ENCODE measurements at places on chromosomes 16 and 17.

DNA sequence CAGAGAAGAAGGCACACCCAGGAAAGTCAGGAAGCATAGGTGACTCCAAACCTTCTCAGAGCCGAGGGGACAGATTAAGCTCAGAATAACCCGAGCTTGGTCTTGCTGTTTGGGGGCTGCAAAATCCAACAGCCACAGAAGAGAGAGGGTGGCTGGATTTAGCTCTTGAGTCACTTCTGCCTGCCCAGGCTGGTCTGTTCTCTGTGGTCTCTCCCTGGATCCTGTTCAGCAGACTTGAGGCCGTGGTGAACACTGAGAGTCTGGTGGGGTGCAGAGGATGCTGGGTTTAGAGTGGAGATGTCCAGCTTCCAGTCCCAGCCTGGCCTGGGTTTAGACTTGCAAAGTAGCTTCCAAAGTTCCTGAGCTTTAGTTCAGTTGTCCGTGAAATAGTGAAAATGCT, 8.8 kb downstream of the SLC26A11 start:
- DNase-seq = no peak

DNA sequence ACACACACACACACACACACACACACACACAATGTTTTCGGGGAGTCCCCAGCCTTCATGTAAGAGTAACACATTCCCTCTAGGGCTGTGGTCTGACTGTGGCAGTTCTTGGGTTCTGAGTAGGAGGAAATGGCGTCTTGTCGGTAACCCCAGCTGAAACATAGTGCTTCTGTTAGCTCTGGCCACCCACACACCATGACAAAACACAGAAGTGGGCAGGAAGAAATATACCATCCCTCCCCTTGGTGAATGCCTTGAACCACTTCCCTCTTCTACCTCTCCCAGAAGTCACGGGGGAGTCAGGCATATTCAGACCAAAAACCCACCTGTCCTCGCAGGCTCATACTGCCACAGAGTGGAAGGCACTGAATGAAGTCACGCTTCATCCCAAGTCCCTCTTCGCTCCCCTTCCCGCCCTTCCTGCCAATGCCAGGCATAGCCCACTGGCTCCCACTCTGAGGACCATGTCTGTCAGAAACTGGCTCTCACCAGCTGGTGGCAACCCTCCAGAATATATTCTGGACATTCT, 11.5 kb downstream of the SLC35B1 start:
- DNase-seq = no peak

DNA sequence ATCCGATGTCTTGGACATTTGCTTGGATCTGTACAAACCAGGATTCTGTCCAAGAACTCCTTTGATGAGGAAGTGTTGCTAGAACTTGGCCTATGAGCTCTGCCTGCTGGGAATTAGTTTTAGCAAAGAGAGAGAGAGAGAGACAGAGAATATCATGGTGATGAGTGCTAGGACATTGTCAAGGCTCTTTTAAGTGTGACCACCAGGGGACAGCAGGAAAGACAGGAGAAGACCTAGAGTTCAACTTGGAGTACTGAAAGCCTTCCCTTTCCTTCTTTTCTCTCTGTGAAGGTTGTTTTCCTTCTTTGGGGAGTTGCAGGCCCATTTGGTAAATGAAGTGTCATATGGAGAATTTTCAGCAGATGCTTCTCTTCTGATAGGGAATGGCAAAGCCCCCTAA, 389.2 kb upstream of the HSBP1 start:
- DNase-seq = no peak

DNA sequence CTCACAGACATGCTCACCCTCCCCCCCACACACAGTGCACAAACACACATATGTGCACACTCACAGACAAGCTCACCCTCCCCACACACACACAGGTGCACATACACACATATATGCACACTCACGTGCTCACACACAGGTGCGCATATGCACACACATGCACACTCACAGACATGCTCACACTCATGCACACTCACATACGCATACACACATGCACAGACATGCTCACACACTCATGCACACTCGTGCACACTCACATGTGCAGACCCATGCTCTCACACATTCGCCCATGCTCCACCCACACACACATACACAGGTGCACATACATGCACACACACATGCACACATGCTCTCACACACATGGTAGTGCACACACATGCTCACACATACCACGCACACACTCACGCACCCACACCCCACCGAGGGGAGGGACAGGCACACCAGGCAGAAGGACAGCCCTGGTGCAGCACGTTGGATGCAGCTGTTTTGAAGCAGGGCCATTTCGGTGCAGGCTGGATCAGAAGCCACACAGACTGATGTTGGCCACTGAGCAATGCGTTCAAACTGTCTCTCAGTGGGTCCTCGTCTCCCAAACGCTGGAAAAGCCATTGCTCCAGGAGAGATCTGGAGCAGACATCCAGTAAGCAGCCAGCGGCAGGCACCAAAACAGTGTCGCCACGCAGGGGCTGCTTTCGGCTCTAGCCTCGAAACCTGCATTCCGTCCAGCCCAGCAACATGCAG, 86.2 kb upstream of the ZNF469 start:
- no peak for DNase-seq
